Uterus (tissue), 4 donors: ENCODE measurements at places on chromosomes 11 and 22. TPM values are rescaled to one million over a fixed set of nuclear protein-coding genes. Genes with fewer than 3 reads are reported as not detected.
A peak's percentile ranks its signal among the peaks of the same experiment; 100 is the strongest.

MAPK8IP1 gene
- 2.1 TPM for total RNA-seq

GLB1L3 gene
- 1.4 TPM for total RNA-seq

MMP27 gene
- not detected for total RNA-seq

PYGM gene
- 42.8 TPM for total RNA-seq

OR8I2 gene
- not detected for total RNA-seq

FHIP1B gene
- total RNA-seq = 15.4 TPM

ZP1 gene
- total RNA-seq = not detected

P2RY2 gene
- not detected for total RNA-seq

OR51B2 gene
- total RNA-seq = 0.82 TPM

TSPAN18 gene
- 117 TPM for total RNA-seq

GRCh38 chr22:43477966-43478365 is 66.2 kb downstream of the MPPED1 start:
- no peak for DNase-seq

DNA sequence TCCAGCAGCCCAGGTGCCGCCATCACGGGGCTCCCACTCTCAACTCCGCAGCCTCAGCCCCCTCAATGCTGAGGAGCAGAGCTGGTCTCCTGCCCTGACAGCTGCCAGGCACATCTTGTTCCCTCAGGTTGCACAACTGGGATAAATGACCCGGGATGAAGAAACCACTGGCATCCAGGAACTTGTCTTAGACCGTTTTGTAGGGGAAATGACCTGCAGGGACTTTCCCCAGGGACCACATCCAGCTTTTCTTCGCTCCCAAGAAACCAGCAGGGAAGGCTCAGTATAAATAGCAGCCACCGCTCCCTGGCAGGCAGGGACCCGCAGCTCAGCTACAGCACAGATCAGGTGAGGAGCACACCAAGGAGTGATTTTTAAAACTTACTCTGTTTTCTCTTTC is at the start of gene SAA1:
Gene SAA1, plus strand, starts transcription at position 316 of the 400 bp plus-strand sequence. CDS start 624 bp downstream, outside the sequence.
- DNase-seq = no peak

DNA sequence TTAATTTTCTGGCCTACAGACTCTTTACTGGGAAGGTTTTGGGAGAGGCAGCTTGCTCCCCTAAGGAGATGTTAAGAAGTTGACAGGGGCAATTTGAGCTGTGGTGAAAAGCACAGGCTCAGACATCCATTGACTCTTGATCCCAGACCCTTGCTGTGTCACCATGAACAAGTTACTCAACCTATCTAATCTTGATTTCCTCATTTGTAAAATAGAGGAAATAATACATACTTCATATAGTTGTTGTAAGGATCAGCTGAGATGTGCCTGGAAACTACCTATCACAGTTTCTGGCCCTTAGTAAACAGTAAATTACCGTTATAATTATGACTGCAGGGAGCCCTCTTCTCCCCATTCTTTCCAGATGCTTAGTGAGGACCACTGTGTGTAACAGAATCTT is 16.6 kb upstream of the SCGB1D4 start:
- no peak for DNase-seq

DNA sequence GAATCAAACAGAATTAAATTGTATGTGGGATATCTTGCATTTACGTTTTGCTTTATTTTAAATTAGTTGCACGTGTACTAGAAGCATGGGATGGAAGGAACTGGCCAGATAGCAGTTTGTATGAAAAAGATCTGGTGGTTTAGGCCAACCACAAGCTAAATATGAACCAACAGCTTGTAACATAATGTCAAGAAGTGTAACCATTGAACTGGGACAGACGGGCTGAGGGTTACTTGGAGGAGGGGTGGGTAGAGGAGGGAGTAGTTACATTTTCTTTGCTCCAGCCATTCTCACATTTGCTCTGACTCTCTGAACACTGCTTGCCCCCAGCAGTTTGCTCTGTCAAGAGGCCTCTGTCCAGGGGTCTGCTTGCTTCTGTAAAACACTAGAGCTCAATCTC is 31.7 kb upstream of the CXCR5 start:
- DNase-seq = no peak

GRCh38 chr11:132101881-132102280 is 731.5 kb downstream of the NTM start:
- DNase-seq = no peak

- DNase-seq = no peak
Observed at GRCh38 chr22:28282405-28283067, 363.5 kb upstream of the PITPNB start.

DNA sequence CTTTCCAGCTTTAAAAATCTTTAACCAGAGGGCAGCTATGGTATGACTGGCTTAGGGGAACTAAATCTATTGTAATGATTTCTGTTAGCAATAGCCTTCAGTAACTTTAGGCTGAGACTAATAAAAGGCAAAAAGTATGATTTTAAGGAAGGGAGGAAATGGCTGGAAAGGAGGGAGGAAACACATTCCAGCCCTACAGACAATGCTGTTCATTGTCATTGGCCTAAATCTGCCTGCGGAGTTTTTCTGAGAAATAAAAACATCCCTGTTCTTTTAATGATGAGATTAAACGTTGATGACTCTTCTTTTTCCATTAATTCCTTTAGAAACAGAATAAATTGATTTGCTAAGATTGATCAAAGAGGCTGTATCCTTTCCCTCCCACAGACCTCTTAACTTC is 99.6 kb upstream of the GRAMD1B start:
- no peak for DNase-seq

DNA sequence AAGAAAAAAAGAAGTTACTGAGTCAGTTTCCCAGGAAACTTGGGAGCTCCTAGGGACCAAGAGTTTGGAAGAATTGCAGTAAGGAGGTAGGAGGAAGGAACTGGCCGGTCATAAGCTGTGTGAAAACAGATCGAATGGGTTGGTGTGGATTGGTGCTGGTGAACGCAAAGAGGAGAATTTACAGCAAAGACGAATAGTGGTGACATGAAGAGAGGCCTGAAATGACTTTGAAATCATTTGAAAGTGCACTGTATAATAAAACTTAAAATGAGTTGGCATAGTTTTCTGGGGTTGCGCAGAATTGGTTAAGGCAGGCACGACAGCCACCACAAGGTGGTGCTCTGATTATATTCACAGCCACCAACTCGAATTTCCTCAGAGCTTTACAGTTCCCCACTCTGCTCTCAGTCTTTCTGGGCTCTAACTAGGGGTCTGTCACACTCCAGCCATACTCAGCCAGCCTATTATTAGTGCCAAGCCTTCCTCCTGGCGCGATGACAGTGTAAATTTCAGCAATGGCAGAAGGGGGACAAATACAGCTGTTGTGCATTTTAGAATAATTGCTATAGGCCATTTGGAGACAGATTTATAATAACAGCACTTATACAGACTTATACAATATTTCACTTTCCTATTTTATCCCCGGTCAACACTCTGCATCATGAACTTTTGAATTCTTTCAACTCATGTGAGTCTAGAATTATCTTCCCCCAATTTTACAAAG is 8.3 kb upstream of the HTR3B start:
- peak; percentile 28 for DNase-seq

DNA sequence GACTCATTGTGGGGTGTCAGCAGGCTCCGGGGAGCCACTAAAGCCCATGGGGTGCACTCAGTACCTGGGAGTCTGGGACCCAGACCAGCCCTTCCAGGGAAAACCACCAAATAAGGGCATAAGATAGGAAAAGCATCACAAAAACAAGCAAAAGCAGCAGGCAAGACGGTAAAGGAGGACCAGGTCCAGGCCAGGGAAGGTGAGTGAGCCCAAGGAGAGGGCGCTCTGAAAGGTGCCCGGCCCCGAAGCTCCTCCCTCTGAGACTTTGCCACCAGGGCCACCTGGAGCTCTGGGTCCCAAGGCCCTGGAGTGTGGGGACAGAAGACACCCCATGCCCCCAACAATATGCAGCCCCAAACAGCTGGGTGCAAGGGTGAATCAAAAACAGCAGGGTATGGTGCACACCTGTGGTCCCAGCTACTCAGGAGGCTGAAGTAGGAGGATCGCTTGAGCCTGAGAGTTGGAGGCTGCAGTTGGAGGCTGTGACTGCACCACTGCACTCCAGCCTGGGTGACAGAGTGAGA is 5.2 kb upstream of the IL17REL start:
- DNase-seq = no peak

- no peak for DNase-seq
Observed at GRCh38 chr11:128335729-128336128, 251.6 kb downstream of the ETS1 start.

- no peak for DNase-seq
Observed at GRCh38 chr22:37362621-37363020, 64.7 kb downstream of the ELFN2 start.

DNA sequence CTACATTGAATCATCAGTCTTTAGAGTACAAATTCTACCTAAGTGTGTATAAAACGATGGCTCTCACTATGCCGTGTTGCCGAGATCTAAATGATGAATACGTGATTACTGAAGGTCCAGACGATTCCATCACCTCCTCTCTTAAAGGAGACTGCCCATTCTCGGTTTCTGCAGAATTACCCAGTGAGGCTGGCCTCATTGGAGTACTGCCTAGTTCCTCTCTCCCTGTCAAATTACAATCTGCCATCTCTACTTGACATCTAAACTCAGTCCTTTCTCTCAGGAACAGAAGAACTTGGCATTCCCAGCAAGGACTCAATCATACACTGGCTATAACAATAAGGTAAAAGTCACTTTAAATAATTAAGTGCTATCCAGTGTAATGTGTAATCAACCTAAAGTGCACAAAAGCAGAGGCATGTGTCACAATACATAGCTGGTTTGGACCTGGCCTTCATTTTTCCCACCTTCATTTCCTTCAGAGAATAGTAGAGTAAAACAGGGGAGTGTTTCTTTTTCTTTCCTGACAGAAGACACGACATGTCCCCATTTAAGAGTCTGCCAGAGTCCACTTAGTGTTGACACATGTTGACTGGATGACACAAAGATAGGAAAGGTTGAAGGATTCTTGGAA is 634.1 kb downstream of the LRRC4C start:
- DNase-seq = no peak

- DNase-seq = no peak
Observed at GRCh38 chr11:19587979-19588378, 124.7 kb upstream of the NAV2 start.

DNA sequence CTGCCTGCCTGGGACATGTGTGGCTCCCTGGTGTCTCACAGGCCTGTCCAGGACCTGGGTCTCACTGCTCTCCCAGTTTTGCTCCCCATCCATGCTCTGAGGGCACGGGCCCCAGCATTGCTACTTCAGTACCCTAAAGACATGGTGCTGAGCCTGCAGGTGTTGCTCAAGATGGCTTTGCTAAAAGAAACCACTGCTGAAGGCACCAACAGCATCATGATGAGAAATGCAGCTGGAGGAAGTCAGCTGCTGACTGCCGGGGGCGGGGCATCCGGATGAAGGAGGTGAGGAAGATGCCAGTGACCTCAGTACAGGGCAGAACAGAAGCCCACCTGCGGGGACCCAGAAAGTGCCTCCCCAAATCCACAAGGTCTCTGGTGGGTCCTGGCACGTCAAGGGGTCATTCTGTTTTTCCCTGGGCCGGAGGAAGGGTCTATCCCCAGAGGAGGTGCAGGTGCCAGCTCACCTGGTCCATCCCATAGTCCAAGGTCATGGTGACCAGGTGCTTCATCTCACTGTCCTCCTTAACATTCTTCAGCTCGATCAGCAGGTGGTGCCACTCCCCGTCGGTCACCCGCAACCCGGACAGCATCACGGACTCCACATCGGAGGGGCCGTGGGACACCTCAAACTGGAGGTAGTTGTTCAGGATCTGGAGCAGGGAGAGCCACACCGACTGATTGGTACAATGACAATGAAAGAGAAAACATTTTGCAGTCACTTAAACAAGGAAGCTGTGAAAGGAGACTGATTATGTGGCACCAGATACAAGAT is 63.9 kb downstream of the TRMU start:
- no peak for DNase-seq

GRCh38 chr11:114896594-114896993 is 218.3 kb downstream of the NXPE2 start:
- no peak for DNase-seq

- no peak for DNase-seq
Observed at GRCh38 chr11:26847977-26848376, 126.1 kb upstream of the SLC5A12 start.

- DNase-seq = no peak
Observed at GRCh38 chr11:38582756-38583155, 1984.7 kb upstream of the RAG2 start.

GRCh38 chr11:125874556-125875124 is 12.8 kb upstream of the HYLS1 start:
- peak; percentile 45 for DNase-seq

GRCh38 chr22:27844656-27845591 is 43.4 kb upstream of the MN1 start:
- peak; percentile 70 for DNase-seq

GRCh38 chr22:21858025-21858764 is 9.2 kb downstream of the MAPK1 start:
- DNase-seq = no peak

DNA sequence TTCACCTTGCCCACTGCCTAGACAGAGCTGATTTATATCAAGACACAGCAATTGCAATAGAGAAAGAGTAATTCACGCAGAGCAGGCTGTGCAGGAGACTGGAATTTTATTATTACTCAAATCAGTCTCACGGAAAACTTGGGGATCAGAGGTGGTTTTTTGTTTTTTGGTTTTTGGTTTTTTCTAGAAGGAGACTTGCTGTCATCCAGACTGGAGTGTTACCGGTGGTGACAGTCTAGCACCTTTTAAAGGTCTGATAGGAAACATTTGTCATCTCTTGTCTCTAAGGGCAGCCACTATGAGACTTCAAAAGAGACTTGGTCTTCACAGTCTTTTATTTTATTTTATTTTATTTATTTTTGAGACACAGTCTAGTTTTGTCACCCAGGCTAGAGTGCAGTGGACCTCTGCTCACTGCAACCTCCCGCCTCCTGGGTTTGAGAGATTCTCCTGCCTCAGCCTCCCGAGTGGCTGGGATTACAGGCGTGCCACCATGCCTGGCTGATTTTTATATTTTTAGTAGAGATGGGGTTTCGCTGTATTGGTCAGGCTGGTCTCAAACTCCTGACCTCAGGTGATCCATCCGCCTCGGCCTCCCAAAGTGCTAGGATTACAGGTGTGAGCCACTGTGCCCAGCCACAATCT is 19.1 kb downstream of the APOBEC3H start:
- no peak for DNase-seq

DNA sequence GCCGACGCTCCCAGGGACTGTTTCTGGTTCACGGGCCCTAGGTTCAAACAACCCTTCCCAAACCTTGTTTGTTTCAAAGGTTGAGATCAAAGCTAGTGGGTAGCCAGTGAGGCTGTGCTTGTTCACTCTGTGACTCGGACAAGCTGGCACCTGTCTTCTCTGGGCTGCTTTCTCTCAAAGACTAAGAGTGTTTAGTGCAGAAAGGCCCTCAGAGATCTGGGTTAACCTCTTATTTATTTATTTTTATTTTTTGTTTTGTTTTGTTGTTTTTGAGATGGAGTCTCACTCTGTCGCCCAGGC is 13.0 kb upstream of the MALAT1 start:
- peak; percentile 46 for DNase-seq

- peak; percentile 3 for DNase-seq
Observed at GRCh38 chr11:8258784-8259183, 4.9 kb downstream of the LMO1 start.

- peak; percentile 50 for DNase-seq
Observed at GRCh38 chr11:8081591-8082250, 710 bp downstream of the TUB start.

DNA sequence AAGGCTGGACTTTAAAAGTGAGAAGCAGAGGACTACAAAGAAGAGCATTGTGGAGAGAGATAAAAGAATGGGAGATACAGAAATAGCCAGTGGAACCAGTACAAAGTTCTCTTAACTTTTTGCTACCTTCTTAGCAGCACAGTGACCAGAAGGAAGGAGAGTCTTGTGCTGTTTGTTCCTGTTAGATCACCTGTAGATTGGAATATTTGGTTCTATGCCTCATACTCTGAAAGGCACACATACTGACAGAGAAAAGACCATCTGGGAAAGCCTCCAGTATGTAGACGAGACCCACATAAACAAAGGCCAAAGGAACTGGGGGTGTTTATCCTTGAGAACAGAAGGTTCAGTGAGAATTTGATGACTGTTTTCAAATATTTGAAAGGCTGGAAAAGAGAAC is 18.7 kb downstream of the RNF141 start:
- no peak for DNase-seq
